ENCODE measurements at places on chromosomes 4 and X. TPM values are rescaled to one million over a fixed set of nuclear protein-coding genes. Genes with fewer than 3 reads are reported as not detected.

GRCh38 chrX:136115126-136115903 is 32.0 kb upstream of the FHL1 start:
- H3K27me3 ChIP-seq = no peaks in the 10 kb centered on the region
- H3K4me1 ChIP-seq = no peaks in the 10 kb centered on the region
- H3K36me3 ChIP-seq = no peaks in the 10 kb centered on the region
- H3K4me3 ChIP-seq = no peak overlapping the region

SPARCL1 gene
- not detected for total RNA-seq

DNA sequence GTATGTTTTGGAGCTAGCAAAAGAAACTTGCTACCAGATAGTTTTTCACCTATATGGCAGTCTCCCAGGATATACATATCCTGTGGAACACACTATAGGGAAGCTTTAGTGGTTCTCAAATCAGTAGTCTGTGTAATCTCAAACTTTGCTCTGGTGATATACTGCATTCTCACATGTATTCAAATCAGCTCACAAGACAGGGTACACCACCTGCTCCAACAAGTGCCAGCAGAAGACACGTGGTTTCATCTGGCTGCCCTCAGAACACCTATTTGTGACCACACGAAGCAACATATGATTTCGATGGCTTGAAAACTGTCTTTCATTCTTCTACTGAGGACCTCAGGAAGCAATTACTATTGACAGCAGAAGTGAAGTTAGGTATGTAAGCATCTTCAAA is 37.7 kb downstream of the BCLAF3 start:
- no peaks in the 10 kb centered on the region for H3K4me1 ChIP-seq
- H3K27me3 ChIP-seq = no peaks in the 10 kb centered on the region
- H3K27ac ChIP-seq = no peak overlapping the region
- DNase-seq = no peak

DNA sequence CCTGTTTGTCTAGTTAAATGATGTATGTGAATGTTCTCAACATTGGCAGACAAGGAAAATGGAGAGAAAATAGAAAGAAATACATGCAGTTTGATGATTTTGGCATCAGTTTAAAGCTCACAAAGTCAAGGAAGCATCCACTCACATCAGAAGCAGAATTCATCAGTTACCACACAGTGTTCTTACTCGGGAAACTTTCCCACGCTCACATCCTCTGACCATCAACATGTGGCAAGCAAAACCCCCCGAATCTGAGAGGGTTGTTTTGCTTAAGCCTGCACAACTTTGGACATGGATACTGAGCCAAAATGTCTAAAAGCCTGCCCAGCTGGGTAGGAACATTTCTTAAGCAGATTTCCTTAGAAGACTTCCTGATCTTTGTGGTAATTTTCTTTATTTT is 407.6 kb downstream of the ANKRD50 start:
- no peak overlapping the region for H3K27ac ChIP-seq
- no peaks in the 10 kb centered on the region for H3K36me3 ChIP-seq
- no peak for DNase-seq
- no peaks in the 10 kb centered on the region for H3K27me3 ChIP-seq
- no peaks in the 10 kb centered on the region for H3K4me1 ChIP-seq

KIAA1210 gene
- total RNA-seq = not detected

SORCS2 gene
- 0.05 TPM for total RNA-seq

DNA sequence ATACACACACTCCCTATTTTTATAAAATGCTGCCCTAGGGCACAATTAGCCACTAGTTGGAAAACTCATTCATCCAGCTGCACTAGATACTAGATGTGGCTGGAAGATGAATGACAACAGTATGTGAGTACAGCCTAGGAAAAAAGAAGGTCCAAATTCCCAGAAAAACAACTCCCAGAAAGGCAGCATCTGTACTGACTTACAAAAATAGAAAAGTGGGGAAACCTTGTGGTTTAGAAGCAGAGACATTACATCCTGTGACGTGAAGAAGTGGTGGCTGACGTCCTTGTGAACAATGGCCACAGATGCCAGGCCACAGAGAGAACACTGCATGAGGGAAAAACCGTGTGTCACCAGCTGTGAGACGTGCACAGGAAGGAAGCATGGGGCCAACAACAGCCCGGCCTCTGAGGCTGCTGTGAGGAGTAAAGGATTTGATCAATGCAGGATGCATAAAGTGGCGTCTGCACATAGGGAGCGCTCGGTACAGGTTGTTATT is 81.2 kb downstream of the SPRY1 start:
- peaks cover 24% of the 10 kb centered on the region for H3K4me1 ChIP-seq
- H3K27me3 ChIP-seq = no peaks in the 10 kb centered on the region
- no peak overlapping the region for H3K4me3 ChIP-seq
- H3K36me3 ChIP-seq = no peaks in the 10 kb centered on the region
- H3K27ac ChIP-seq = no peak overlapping the region

DNA sequence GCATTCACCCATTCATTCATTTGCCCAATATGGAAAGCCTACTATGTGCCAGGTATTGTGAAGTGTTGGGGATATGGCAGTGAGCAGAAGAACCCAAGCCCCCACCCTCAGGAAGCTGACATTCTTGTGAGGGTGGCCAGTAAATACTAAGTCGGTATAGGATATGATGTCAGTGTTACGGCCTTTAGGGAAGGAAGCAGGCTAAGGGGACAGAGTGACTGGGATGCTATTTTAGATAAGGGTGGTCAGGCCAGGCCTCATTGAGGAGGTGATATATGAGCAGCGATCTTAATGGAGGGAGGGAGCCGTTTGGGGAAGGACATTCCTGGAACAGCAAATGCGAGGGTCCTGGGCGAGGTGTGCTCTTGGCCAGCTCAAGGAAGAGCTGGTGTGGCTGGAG is 2.0 kb downstream of the ATP6AP1 start:
- peaks cover 4% of the 10 kb centered on the region for H3K4me1 ChIP-seq
- no peaks in the 10 kb centered on the region for H3K27me3 ChIP-seq
- no peak for DNase-seq

- no peaks in the 10 kb centered on the region for H3K4me1 ChIP-seq
- no peak overlapping the region for H3K27ac ChIP-seq
- no peak overlapping the region for H3K4me3 ChIP-seq
- H3K27me3 ChIP-seq = no peaks in the 10 kb centered on the region
- H3K36me3 ChIP-seq = no peaks in the 10 kb centered on the region
Observed at GRCh38 chr4:105352826-105353225, 121.0 kb downstream of the PPA2 start.

RAB40AL gene
- not detected for total RNA-seq

DNA sequence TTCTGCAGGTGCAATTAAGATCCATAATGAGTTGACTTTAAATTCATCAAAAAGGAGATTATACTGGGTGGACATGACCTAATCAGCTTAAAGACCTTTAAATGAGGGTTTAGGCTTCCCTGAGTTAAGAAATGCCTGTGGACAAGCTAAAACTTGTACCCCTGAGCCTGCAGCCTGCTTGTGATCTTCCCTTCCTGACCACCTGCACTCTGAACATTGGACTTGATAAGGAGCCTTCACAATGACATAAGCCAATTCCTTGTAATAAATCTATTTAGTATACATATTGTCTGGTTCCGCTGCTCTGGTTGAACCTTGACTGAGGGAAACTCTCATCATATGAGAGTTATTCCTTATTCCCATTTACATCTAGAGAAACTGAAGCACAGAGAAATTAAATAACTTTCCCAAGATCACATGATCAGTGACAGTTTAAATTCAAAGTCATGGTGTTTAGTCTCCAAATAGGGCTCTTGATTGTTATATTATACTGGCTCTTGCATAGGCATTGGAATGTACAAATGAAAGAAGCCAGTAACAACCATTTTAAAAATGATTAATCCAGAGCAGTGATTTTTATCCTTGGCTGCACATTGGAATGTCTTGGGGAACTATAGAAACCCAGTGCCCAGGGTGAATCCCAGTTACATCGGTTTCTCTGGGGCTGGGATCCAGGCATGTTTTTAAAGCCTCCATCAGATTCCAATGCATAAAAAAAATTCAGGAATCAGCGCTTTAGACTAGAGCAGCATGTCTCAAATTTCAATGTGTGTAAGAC is 136.1 kb downstream of the MSL3 start:
- DNase-seq = no peak
- H3K36me3 ChIP-seq = no peaks in the 10 kb centered on the region
- no peak overlapping the region for H3K27ac ChIP-seq
- no peaks in the 10 kb centered on the region for H3K27me3 ChIP-seq
- H3K4me1 ChIP-seq = peaks cover 4% of the 10 kb centered on the region

USP17L25 gene
- not detected for total RNA-seq

SPANXN4 gene
- not detected for total RNA-seq

DNA sequence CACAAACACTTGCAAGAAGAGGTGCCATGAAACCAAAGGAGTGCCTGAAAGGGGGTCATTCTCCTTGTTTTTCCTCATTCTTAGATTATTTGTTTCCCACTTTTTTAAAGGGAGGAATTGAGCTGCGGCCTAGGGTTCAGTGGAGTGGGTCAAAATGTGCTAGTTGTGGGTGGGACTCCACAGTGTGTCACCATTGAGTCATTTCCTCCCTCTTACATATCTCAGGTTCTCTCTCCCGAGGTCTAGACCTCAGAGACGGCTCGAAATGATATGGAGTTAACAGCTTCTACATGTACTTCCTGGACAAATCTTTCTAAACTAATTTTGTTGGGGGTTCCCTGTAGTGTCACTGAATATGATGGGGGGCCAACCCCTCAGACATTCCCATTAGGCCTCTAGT is 328.4 kb upstream of the SPANXN1 start:
- H3K36me3 ChIP-seq = no peaks in the 10 kb centered on the region
- no peak overlapping the region for H3K27ac ChIP-seq
- DNase-seq = no peak
- no peaks in the 10 kb centered on the region for H3K27me3 ChIP-seq
- no peaks in the 10 kb centered on the region for H3K4me1 ChIP-seq

XAGE1A gene
- not detected for total RNA-seq

GRCh38 chrX:7074908-7075204 is 72.7 kb upstream of the STS start:
- no peaks in the 10 kb centered on the region for H3K27me3 ChIP-seq
- no peak overlapping the region for H3K27ac ChIP-seq
- H3K36me3 ChIP-seq = no peaks in the 10 kb centered on the region

SPANXA2 gene
- total RNA-seq = 0.68 TPM

TBCK gene
- total RNA-seq = 16.5 TPM

FGFR3 gene
- 13.8 TPM for total RNA-seq

DNA sequence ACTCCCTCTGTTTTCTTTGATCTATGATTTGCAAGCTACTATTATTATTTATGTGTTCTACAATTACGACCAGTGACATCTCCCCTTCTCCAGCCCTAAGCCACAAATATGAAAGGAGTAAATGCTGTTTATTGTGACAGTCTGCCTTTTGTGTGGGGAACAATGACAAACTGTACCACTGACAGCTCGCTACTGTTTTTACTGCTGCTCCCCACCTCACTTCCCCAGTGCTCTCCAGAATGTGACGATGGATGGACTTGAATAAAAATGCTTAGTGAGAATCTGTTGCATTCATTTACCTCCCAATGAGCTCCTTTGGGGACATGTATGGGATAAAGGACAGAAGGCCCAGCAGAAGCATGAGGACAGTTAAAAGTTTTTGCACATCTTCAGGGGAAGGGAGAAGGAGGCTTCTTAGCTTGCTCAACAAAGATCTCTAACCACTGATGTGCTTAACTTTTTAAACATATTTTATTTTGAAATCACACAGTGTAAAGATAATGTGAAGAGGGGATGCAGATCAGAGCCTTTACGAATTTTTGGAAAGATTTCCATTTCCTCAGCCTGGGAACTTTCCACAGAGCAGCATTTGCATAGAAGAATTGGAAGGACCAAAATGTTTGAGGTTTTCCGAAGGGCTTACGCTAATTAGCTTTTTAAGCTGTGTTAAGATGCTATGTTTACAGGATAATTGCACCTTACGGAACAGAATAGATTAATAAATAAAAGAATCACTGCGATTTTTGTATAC is 485.1 kb upstream of the TENM3 start:
- no peaks in the 10 kb centered on the region for H3K36me3 ChIP-seq
- DNase-seq = no peak
- H3K4me3 ChIP-seq = no peak overlapping the region
- H3K27me3 ChIP-seq = no peaks in the 10 kb centered on the region
- H3K4me1 ChIP-seq = peaks cover 15% of the 10 kb centered on the region

SPOCK3 gene
- not detected for total RNA-seq

ESX1 gene
- total RNA-seq = not detected

DNA sequence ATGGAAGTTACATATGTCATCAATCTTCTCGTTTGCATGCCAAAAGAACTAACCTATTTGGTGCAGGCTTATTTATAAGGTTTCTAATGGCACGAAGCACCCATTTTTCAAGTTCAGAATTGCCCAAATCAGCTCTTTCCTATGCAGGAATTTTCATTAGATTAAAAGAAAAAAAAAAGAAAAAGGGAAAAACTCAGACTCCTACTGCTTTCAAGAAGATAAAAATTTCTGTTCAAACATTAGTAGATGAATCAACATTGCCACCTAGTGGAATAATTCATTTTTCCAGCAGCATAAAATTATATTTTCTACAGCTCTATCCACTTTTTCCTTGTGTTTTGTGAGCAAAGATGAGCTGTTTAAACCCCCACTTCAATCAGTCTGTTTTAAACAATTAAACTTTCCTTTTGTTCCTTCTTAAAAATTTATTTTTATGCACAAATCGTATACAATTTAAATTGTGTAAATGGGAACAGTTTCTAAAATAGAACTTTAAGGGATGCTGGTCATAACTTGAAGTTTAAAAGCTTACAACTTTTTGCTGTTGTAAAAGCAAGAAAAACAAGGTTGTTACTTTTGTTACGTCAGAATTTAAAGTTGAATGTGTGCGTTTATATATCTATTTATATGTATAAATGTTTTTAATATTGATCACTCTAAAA is 309.9 kb downstream of the ARAP2 start:
- H3K4me1 ChIP-seq = no peaks in the 10 kb centered on the region
- no peaks in the 10 kb centered on the region for H3K36me3 ChIP-seq
- no peaks in the 10 kb centered on the region for H3K27me3 ChIP-seq

GRCh38 chrX:47879463-47879862 is 42.8 kb downstream of the ZNF81 start:
- H3K4me3 ChIP-seq = no peak overlapping the region
- H3K4me1 ChIP-seq = no peaks in the 10 kb centered on the region

DNA sequence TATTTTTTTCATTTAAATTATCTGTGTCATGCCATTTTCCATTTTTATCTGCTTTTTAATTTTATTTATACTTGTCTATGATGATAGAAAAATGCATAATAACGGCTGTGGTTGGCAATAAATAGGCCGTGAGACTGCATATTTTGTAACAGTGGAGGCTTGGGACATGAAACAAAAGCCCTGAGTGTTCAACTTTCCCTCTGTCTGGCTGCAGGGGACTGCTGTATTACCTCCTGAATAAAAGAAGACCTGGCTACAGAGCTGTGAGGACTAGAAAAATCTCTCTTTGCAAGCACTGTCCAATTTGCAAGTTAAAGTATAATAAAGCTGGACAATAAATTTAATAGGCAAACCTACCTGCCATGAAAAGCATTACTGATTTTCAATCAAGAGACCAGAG is 82.1 kb downstream of the MAGEB10 start:
- H3K4me1 ChIP-seq = no peaks in the 10 kb centered on the region
- no peaks in the 10 kb centered on the region for H3K36me3 ChIP-seq
- DNase-seq = no peak
- H3K4me3 ChIP-seq = no peak overlapping the region
- H3K27ac ChIP-seq = no peak overlapping the region
- H3K27me3 ChIP-seq = no peaks in the 10 kb centered on the region

- H3K4me3 ChIP-seq = no peak overlapping the region
- no peaks in the 10 kb centered on the region for H3K27me3 ChIP-seq
- no peak for DNase-seq
Observed at GRCh38 chrX:7318661-7319060, 170.7 kb upstream of the PUDP start.
